ENCODE measurements at places on chromosomes 5 and 9.

DNA sequence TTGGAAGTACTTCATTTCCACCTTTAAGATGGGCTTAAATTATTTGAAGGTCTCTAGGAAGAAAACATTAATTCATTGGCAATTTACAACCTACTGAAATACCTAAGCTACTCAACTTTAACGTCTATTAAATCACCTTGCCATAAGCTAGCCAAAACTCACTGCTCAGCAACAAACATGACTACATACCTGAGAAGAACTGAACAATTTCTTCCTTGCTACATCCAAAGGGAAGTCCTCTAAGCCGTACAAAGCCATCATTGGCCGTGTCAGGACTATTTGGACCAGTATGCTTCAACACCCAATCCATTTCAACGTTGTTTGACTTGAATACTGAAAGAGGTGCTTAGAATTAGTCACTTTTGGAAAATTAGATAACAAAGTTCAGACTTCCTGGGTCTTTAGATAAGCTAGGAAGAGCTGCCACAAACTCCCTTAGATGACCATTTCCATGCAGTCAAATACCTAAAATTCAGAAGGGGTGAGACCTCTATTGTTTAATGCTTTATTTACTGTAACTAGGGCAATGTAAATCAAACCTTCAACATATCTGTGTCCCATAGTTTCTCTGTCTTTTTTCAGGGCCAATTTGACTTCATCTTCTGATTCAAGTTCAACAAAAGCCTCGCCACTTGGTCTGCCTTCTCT lies 2.6 kb downstream of the HNRNPH1 start:
- DNase-seq = no peak

- DNase-seq = no peak
Measured at GRCh38 chr5:169149317-169149716, 151.6 kb downstream of the SLIT3 start.

DNA sequence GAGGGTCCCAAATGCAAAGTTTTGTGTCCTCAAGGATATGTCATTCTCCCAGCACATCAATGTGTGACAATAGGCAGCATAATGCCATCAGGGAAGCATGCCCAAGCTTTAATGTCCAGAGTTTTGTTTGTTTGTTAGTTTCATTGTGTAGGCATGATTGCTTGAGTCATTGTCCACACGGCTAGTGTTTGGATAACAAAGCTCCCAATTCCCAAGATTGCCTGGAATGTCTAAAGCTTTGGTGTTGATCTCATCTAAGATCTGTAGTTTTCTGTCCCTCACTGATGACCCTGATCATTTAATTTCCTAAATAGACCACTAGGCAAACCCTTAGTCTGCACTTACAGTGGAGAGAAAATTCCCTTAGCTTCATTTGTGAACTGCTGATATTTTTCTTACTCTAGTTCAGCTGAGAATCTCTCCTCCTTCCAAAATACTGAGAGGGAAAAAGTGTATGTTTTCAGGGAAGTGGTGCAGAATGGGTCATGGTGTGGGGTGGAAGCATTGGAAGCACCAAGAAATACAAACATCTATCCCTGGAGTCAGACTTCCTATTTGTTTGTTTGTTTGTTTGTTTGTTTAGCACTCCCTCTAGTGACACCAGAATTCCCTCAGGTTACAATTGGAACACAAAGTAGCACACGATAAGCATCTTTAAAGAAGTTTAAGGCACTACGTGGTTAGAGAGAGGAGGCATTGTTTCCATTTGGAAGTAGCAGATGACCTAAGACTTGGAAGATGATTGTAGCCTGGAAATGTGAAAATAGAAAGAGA lies 127.1 kb downstream of the PRDM6 start:
- DNase-seq = no peak

- peak; percentile 59 for DNase-seq
Measured at GRCh38 chr9:113436728-113437515, 26.4 kb downstream of the C9orf43 start.

DNA sequence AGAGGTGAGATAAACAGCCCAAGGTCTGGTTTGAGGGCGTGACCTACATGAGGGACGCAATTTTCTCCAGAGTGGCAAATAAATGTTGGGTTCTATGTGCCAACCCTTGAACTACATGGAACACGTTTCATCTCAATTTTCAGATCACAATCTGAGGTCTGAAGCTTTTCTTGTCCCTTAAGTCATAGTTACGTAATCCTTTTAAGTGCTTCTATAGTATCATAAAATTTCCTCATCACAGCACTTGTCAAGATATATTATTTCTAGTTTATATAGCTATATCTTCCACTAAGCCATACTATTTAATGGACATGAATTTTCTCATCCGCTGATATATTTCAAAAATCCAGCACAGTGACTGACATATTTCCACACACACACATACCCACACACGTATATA lies 53.1 kb upstream of the GRIN3A start:
- no peak for DNase-seq

DNA sequence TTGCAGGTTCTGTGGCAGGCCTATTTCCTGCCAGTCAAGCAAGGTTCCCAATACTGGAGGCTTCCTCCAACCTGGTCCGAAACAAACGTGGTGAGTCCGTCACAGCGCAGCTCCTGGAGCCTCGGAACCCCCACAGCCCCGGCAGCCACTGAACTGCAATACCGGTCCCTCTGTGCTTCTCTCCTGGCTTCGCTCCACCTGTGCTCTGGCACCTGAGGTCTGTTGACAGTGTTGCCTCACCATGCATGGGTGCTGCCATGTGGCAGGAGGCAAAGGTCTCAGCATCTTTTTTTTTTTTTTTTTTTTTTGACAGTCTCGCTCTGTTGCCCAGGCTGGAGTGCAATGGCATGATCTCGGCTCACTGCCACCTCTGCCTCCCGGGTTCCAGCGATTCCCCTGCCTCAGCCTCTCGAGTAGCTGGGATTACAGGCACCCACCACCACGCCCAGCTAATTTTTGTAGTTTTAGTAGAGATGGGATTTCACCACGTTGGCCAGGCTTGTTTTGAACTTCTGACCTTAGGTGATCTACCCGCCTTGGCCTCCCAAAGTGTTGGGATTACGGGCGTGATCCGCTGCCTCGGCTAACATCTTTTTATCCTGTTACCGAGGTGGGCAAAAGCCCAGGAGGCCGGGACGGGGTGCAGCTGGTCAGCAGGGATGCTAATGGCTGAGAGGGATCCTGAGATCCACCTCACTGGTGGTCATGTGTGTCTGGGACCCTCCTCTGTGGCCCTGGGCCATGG lies 57.1 kb upstream of the RNU6ATAC start:
- DNase-seq = no peak

DNA sequence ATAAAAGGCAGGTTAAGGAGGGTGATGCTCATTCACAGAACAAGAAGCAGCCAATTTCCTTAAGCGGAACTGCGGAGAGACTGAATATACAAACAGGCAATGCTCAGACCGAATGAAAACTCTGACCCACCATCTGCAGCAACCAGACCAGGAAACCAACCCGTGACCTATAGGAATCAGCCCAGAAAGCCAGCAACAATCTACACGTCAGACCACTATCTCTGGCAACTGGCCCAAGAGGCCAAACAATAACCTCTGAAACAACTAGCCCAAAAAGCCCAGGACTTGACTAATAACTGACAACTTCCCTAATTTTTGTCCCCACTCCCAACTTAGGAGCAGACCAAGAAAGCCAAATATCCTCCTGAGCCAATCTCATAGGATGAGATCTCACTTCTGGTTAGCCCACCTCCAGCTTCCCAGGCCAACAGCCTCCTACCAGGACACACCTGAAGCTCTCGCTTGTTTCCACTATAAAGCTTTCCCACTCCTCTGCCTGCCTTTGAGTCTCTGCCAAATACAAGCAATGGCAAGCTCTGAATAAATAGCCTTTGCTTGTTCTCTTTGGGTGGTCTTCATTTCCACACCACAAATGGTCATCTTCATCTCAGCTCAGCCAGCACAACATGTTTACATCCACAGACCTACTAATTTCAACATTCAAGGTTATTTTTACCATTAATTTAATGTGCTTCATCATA lies 168.5 kb downstream of the HSD17B3 start:
- no peak for DNase-seq

GRCh38 chr5:35971186-35971877 lies 19.9 kb downstream of the UGT3A1 start:
- peak; percentile 35 for DNase-seq

DNA sequence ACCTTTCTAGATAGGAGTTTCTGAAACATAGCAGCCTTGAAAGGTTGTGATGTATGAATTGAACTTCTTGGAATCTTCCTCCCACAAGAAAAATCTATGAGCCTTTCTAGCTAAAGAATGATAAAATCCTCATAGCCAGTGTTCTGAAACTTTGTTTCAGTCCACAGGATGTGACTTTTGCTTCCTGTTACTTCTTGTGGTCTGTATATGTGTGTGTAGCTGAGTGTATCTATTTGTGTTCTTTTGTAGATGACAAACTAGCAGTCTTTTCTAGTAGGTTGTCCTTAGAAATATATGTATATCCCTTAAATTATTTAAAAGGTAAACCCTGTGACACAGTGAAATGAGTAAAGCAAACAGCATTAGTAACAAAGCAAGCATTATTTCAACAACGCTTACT lies 188.8 kb downstream of the MRPS30 start:
- DNase-seq = peak; percentile 5

GRCh38 chr5:151026088-151026487 lies 5.7 kb downstream of the GPX3 start:
- DNase-seq = no peak

DNA sequence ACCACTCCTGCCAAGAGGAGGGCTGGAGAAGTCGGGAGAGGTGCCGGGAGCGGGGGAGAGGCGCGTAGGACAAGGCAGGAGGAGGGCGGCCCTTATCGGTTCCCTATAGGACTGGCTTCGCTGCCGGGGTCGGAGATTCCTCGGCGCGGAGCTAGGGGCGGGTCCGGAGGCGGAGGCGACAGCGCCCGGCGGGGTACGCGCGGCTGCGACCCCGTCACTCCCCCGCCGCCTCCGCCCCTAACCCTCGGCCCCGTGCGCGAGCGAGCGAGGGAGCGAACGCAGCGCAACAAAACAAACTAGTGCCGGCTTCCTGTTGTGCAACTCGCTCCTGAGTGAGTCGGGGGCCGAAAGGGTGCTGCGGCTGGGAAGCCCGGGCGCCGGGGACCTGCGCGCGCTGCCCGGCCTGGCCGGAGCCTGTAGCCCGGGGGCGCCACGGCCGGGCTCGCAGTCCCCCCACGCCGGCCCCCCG lies 2.0 kb downstream of the GLIS3 start:
- DNase-seq = peak; percentile 88

GRCh38 chr5:135026645-135027265 lies 7.3 kb downstream of the PITX1 start:
- no peak for DNase-seq

- DNase-seq = peak; percentile 56
Measured at GRCh38 chr5:124504081-124504916, 242.1 kb downstream of the ZNF608 start.

GRCh38 chr5:136732751-136733150 lies 367.4 kb upstream of the TRPC7 start:
- DNase-seq = peak; percentile 12

GRCh38 chr5:77637170-77637997 lies 1.1 kb downstream of the OTP start:
- no peak for DNase-seq

- DNase-seq = no peak
Measured at GRCh38 chr5:1052641-1053390, 44.2 kb downstream of the NKD2 start.

DNA sequence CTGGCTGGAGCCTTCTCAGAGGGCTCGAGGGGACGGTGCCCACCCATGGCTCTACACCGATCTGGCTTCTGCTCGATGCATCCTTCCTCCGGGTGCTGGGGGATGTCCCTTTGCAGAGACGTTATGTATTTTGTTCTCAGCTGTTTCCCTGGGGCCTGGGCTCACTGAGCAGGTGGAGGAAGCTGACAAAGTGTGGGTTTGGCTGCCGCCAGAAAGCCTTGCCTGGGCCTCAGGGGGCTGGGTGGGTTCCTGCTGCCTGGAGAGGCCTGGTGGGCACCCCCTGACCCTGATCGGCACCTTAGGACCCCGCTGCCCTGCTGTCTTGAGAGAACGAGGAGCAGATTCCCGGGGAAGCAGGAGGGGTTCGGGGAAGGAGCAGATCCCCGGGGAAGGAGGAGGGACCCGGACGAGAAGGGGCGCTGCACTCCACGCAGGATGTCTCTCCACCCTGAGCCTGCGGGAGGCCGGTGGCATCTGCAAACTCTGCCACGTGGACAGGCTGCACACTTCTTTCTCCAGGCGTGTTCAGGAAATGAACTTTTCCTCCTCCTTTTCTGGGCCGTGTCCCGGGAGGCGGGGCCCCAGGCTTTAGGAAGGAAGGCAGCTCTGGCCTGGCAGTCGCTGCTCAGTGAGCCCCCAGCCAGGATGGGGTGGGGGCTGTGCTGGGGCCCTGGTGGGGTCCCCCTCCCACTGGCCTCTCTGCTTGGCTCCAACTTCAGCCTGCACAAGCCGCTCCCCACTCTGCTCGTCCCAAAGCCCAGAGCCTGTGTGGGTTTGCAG lies 148.9 kb downstream of the RXRA start:
- peak; percentile 59 for DNase-seq

- no peak for DNase-seq
Measured at GRCh38 chr9:85112391-85112790, 442.9 kb downstream of the NTRK2 start.

- DNase-seq = peak; percentile 66
Measured at GRCh38 chr5:54659700-54660131, 142.2 kb downstream of the SNX18 start.
